ENCODE measurements at places on chromosomes 11 and 22. TPM values are rescaled to one million over a fixed set of nuclear protein-coding genes. Genes with fewer than 3 reads are reported as not detected.
A peak's percentile ranks its signal among the peaks of the same experiment; 100 is the strongest.

Gene CD3G
- 0.32 TPM for total RNA-seq

Gene NNMT
- total RNA-seq = 2.4 TPM

DNA sequence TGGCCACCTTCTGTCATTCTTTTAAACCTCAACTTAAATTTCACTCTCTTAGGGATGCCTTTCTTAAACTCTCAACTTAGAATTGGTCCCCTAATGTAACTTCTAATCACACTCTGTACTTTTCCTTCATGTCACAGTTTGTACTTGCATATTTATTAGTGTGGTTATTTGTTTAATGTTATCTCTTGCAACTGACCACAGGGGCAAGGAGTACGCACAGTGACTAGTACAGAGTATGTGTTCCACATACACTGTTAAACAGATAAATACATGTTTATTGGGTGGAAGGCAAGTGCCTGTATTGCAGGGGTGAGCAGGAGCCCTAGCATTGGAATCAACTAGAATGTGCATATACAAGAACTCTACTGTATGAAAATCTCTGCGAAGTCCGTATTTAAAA lies 554.0 kb downstream of the INSC start:
- H3K4me3 ChIP-seq = no peak overlapping the region
- H3K27ac ChIP-seq = no peak overlapping the region
- H3K4me1 ChIP-seq = peaks cover 18% of the 10 kb centered on the region
- H3K27me3 ChIP-seq = no peaks in the 10 kb centered on the region
- H3K36me3 ChIP-seq = no peaks in the 10 kb centered on the region
- DNase-seq = no peak

GRCh38 chr11:30258679-30259078 lies 27.9 kb downstream of the FSHB start:
- H3K4me3 ChIP-seq = no peak overlapping the region
- no peaks in the 10 kb centered on the region for H3K4me1 ChIP-seq
- H3K27me3 ChIP-seq = no peaks in the 10 kb centered on the region
- H3K36me3 ChIP-seq = no peaks in the 10 kb centered on the region

DNA sequence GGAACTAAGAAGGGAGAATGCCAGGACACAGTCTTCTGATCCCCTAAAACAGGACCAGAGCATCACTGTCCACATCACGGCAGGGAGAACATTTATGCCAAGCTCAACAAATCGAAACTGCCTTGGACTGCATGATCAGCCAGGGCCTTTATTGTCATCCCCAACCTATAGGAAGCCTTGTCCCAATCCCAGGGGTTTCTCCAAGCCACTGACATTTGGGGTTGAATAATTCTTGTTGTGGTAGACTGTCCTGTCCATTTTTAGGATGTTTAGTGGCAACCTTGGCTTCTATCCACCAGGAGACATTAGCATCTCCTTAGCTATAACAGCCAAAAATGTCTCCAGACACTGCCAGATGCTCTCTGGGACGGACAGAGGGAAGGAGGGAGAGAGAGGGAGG lies 37.1 kb downstream of the RPL27A start:
- peak overlapping the region; percentile 90 for H3K27ac ChIP-seq
- no peaks in the 10 kb centered on the region for H3K27me3 ChIP-seq
- H3K4me1 ChIP-seq = peaks cover 73% of the 10 kb centered on the region
- no peak for DNase-seq
- no peak overlapping the region for H3K4me3 ChIP-seq

GRCh38 chr22:50468626-50469025 lies 6.2 kb downstream of the SBF1 start:
- H3K27me3 ChIP-seq = no peaks in the 10 kb centered on the region
- H3K4me3 ChIP-seq = no peak overlapping the region
- peaks cover 10% of the 10 kb centered on the region for H3K36me3 ChIP-seq
- DNase-seq = no peak
- no peak overlapping the region for H3K27ac ChIP-seq

GRCh38 chr11:75499423-75500190 lies 26.1 kb downstream of the GDPD5 start:
- no peaks in the 10 kb centered on the region for H3K36me3 ChIP-seq
- peak; percentile 59 for DNase-seq
- H3K27ac ChIP-seq = peak overlapping the region; percentile 30
- H3K4me3 ChIP-seq = no peak overlapping the region

DNA sequence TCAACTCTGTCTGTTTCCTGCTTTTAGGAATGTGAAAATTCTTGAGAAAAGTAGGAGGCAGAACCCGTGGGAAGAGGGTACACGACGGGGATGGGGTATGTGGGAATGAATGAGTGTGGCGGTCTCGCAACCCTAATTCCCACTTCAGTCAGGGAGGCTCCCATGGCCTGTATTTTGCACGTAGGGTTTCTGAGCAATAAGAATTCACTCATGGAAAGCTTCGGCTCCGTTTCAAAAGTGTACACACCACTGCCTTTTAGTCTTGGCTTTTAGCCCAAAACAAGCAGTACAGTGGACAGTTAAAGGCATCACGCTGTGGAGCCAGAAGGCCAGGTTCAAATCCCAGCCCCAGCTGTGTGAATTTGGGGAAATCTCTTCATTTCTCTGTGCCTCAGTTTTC lies 116.7 kb downstream of the MN1 start:
- H3K4me3 ChIP-seq = no peak overlapping the region
- peaks cover 15% of the 10 kb centered on the region for H3K4me1 ChIP-seq
- H3K27ac ChIP-seq = no peak overlapping the region
- H3K27me3 ChIP-seq = no peaks in the 10 kb centered on the region
- no peak for DNase-seq

GRCh38 chr11:97048481-97048880 lies 658.7 kb downstream of the JRKL start:
- no peaks in the 10 kb centered on the region for H3K27me3 ChIP-seq
- DNase-seq = no peak
- H3K36me3 ChIP-seq = no peaks in the 10 kb centered on the region
- no peak overlapping the region for H3K4me3 ChIP-seq
